ENCODE measurements at places on chromosomes 11 and 22.

- no peak for DNase-seq
These were observed 77.2 kb downstream of the TMPRSS5 start for GRCh38 chr11:113628912-113629311.

DNA sequence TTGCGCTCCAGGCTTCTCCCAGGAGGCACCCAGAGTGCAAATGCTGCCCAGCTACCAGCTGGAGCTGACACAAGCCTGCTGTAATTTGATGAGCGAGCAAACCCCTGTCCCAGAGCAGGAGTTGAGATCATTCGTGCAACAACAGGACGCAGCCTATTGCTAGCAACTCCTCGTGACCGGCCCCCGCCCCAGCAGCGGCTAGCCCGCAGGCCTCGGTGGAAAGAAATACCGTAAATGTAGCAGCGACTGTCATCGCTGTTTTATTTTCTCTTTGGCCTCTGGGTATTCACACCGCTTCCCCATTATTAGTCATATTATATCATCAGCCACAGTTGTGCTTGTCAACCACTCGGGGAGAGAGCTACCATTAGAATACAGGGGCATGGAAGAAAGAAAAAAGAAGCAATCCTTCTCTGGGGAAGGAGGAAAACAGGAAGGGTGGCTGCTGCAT, 59.2 kb upstream of the ATXN10 start:
- DNase-seq: peak; percentile 19

GRCh38 chr11:9643751-9644150, 20.1 kb upstream of the SWAP70 start:
- DNase-seq: no peak

GRCh38 chr22:40679964-40680818, 907 bp downstream of the MCHR1 start:
- no peak for DNase-seq

DNA sequence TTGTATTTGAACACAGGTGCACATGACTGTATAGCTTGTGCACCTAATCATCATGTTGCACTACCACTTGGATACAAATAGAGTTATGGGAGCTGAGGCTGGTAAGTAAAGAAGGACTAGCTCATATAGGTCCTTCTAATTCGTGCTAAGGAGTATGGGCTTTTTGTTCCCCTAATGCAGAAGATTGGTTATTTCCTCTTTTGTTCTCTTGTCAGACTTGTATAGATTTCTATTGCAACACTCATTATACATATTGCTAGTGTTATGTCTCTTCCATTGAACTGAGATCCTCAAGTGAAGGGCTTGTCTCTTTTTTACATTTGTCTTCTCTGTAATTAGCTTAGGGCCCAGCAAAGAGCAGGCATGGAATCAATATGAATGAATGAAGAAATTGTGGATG, 54.1 kb upstream of the ARHGAP20 start:
- DNase-seq: no peak

DNA sequence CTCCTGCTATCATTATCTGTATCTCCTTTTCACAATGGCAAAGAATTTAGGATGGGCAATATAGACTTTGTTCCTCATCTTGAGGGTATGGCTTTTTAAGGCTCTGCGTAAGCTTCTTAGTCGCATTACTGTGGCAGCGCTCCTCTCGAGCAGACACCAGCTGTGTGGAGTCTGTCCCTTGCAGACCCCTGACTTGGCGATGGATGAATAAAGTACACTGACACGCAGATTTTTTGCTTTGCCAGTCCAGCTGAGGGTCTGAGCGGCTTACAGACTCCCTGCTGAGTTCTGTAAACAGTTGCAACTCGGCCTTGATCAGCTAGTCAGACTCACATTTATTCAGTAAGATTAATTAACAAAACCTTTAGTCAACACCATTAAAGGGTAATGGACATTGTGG, 390.0 kb upstream of the CNTN5 start:
- no peak for DNase-seq

DNA sequence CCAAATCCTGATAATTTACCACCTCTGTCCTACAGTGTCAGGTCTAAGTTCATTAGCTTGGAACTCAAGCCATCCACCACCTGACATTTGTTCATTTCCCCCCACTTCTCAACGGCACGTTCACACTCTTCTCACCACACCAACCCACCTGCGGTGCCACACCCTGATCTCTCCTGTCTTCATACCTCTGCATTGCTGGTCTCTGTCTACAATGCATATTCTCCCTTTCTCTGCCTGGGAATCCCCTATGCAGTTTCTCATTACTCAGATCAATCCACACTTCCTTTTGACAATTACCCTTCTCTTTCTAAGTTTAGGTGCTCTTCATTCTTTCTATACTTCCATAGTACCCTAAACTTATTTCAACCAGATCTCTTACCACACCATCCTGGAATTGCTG, 20.4 kb upstream of the EMSY start:
- DNase-seq: no peak

- DNase-seq: no peak
These were observed 158.3 kb upstream of the MTMR2 start for GRCh38 chr11:96082002-96082899.

- DNase-seq: no peak
These were observed 36.7 kb downstream of the NCAM1 start for GRCh38 chr11:112997857-112998466.

DNA sequence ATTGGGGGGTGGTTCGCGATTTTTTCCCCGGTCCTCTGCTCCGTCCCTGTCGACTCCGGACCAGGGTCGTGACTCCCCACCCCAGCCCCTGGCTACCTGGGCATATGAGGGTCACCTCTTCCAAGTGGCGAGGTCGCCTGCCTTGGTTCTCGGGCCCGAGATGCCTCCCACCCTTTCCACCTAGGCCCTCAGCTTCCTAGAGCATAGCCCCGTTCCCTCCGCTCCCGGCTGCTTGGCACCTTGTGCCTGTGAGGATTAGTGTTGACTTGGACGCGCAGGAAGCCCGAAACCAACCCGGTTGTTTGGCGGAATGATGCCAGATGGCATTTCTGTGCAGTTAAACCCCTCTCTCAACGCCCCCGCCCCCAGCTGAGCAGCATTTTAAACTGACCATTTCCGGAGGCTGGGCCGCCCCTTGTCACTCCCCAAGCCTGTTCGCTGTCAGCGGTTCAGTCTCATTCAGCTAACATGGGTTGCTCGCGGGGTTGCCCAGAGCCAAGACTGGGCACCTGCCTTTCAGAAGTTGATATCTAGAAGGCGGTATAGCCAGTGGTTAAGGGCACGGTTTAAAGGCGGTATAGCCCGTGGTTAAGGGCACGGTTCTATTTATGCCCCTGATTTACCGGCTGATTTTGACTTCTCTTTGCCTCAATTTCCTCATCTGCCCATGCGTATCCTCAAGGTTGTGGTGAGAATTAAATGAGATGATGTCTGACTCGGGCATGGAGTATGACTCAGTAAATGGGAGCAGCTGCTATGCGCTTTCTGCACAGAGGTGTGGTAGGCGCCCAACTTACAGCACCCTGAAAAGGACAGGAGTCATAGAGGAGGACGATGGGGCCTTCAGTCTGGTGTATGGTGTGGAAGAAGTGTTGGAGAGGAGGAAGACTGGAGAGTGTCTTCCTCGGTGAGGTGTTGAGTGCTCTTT, 639 bp downstream of the INCENP start:
- DNase-seq: peak; percentile 34

DNA sequence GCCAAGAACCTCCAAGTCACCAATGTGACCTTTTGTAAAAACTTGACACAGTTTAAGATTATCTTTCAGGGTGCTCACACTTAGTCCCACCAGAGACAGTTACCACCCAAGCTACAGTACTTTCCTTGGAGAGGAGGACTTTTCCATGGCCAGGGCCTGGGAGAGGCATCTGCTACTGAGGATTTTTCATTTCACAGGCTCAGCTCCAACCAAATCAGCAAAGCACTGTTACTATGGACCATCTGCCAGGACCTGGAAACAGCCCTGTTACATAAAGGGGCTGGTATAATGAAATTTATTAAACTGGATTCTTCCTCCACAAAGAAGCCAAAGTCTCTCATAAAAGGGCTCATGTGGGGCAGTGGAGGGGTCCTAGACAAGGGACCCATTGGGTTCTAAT, 38.6 kb downstream of the SERGEF start:
- DNase-seq: no peak

- peak; percentile 43 for DNase-seq
These were observed 12.4 kb downstream of the CRELD2 start for GRCh38 chr22:49930596-49931412.

- DNase-seq: no peak
These were observed 32.1 kb upstream of the PRODH start for GRCh38 chr22:18968011-18968749.

DNA sequence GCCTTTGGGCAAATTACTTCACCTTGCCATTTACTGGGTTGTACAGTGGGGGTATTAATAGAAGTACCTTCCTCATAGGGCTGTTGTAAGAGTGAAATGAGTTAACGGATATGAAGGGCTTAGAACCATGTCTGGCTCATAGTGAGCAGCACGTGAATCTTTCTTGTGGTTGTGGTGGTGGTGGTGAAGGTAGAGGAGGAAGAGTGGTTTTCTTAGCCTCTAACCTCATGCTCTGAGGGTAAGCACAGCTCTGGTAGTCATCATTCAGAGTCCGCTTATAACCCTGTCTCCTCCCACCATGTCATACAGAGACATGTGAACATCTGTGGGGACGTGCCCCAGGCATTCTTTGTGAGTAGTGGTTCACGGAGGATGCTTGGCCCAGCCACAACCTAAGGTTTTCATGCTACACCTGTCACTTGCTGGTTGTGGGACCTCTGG, 43.6 kb downstream of the TEAD1 start:
- peak; percentile 31 for DNase-seq

DNA sequence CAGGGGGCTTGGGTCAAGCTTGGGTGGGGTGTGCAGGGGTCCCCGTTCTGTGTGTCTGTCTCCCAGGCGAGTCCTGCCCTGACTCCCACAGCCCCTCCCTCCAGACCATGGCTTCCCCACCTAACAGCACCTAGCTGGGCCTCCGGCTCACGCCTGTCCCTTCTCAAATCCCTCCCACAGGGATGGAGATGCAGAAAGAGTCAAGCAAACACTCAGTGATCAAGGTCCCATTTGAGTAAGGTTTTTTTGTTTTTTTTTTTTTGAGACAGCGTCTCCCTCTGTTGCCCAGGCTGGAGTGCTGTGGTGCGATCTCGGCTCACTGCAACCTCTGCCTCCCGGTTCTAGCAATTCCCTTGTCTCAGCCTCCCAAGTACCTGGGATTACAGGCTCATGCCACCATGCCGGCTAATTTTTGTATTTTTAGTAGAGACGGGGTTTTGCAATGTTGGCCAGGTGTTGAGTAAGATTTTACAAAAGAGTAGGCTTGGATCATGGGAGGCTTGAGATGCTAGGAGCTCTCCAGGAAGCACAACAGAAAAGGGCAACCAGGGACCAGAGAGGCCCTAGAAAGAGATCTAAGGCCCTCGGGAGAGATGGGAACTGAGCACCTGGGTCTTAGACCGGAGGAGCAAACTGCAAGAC, 5.7 kb downstream of the APOBEC3D start:
- DNase-seq: no peak

- no peak for DNase-seq
These were observed 425.2 kb downstream of the OPCML start for GRCh38 chr11:133107136-133107535.

DNA sequence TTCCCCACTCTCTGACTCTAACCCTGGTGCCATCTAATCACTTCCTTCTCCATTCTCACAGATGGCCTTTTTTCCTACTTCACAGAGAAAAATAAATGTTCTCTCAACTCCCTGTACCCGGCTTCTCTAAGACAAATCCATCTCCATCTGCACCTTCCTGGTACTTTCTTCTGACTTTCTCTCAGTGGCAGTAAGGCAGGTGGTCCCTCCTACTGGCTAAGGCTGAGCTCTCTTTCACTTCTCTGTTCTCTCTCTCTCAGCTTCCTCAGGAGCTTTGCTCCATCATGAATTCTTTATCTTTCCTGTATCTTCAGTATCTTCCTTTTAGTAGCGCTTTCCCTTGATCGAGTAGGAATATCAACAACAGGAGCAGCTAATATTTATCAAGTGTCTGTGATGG, 421.6 kb downstream of the TMEM135 start:
- no peak for DNase-seq

DNA sequence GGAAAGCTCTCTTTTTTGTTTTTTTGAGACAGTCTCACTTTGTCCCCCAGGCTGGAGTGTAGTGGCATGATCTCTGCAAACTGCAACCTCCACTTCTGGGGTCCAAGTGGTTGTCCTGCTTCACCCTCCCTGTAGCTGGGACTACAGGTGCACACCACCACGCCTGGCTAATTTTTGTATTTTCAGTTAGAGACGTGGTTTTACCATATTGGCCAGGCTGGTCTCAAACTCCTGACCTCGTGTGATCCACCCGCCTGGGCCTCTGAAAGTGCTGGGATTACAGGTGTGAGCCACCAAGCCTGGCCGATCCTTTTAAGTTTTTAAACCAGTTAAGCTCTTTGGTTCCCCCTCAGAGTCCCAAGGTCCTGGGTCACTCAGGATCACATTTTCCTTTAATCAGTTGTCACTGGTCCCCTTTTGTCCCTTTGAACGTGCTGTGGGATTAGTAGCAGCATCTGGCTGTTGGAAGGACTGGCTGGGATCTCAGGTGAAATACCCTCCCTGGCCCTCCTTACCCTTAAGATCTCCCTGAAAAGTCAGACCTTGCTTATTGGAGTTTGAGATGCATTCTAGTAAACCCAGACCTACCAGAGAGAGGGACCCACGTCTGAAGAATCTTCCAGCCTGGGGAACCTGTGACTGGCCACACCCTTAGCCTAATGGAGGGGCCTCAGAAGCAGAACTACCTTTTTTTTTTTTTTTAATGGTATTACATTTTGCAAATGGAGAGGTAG, 8.1 kb downstream of the MALAT1 start:
- no peak for DNase-seq

DNA sequence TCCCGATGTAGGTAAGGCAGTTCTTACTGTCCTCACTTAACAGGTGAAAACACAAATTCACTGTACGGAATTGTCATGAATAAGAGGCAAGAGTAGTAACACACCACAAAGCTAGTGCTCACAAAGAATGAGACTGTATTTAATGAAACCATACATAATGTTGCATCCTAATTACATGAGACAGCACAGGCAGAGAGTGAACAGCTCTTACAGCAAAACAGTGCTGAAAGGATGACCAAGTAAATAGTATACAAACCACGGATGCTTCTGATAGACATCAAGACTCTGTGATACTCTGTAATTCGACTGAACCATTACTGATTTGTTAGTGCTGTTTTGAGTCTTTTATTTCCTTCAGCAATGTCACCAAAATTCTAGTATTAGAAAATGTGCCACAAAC, 282.3 kb downstream of the TTC28 start:
- no peak for DNase-seq

GRCh38 chr11:94910779-94911178, 62.6 kb downstream of the CWC15 start:
- no peak for DNase-seq

- DNase-seq: peak; percentile 27
These were observed at the start of gene RASSF10 for GRCh38 chr11:13008625-13009475. Gene RASSF10, plus strand, starts transcription at chr11:13009316. Its CDS starts 261 bp downstream, at chr11:13009577.

Measured in activated T-cell treated with anti-CD3 and anti-CD28 coated beads for 48 hours (primary cell).